ENCODE measurements at places on chromosomes 5 and 9. TPM values are rescaled to one million over a fixed set of nuclear protein-coding genes. Genes with fewer than 3 reads are reported as not detected.
A peak's percentile ranks its signal among the peaks of the same experiment; 100 is the strongest.

- H3K27me3 ChIP-seq, result 0 out of 2 replicates have a peak, but pooled peaks cover 3% of the 10 kb centered on the region
- H3K4me1 ChIP-seq, result no peaks in the 10 kb centered on the region
- no peak overlapping the region for H3K27ac ChIP-seq
Measured at GRCh38 chr5:152355061-152355460, 50.0 kb downstream of the NMUR2 start.

- H3K4me3 ChIP-seq, result no peak overlapping the region
- H3K36me3 ChIP-seq, result no peaks in the 10 kb centered on the region
- H3K4me1 ChIP-seq, result no peaks in the 10 kb centered on the region
- DNase-seq, result peak; percentile 27
- H3K27me3 ChIP-seq, result no peaks in the 10 kb centered on the region
- H3K27ac ChIP-seq, result no peak overlapping the region
Measured at GRCh38 chr5:108238936-108239887, 142.7 kb downstream of the FBXL17 start.

DNA sequence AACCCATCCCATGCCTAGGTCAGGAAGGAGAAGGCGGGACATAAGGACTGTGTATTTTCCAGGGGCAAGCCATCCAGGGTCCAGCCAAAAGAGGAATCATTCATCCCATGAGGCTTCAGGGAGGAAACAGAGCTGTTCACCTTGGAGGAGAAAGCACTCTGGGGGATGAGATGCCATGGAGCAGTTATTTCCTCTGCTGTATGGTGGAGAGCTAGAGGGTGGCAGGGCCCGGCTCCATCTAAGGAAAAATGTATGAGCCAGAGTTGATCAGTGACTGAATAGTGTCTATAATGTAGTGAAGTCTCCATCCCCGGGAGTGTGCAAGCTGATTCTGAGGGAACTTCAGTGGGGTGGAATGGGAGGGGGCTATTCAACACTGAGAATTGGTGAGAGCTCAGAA lies 8.0 kb downstream of the ENHO start:
- H3K27ac ChIP-seq, result no peak overlapping the region
- H3K36me3 ChIP-seq, result no peaks in the 10 kb centered on the region
- no peaks in the 10 kb centered on the region for H3K27me3 ChIP-seq
- no peak overlapping the region for H3K4me3 ChIP-seq
- no peak for DNase-seq

GRCh38 chr9:2800394-2801179 lies 43.3 kb downstream of the PUM3 start:
- no peak for DNase-seq
- no peak overlapping the region for H3K4me3 ChIP-seq
- no peaks in the 10 kb centered on the region for H3K27me3 ChIP-seq
- H3K36me3 ChIP-seq, result peaks cover 57% of the 10 kb centered on the region
- H3K27ac ChIP-seq, result no peak overlapping the region

- H3K27ac ChIP-seq, result no peak overlapping the region
- H3K27me3 ChIP-seq, result no peaks in the 10 kb centered on the region
- peak overlapping the region; percentile 82 for H3K4me3 ChIP-seq
- DNase-seq, result peak; percentile 54
- H3K36me3 ChIP-seq, result no peaks in the 10 kb centered on the region
- H3K4me1 ChIP-seq, result peaks cover 14% of the 10 kb centered on the region
Measured at GRCh38 chr9:34375901-34376595, 650 bp downstream of the MYORG start.

Gene CLIC3
- total RNA-seq, result 1.4 TPM

GRCh38 chr5:73625944-73626811 lies at the start of gene ARHGEF28:
ARHGEF28 (plus strand) TSS chr5:73626196; CDS start chr5:73684852, 58,656 bp downstream.
- no peaks in the 10 kb centered on the region for H3K36me3 ChIP-seq
- H3K27ac ChIP-seq, result peak within 1 kb of the TSS; percentile 66
- peak within 1 kb of the TSS; percentile 96 for H3K4me3 ChIP-seq
- H3K4me1 ChIP-seq, result peaks cover 30% of the 10 kb centered on the region
- H3K27me3 ChIP-seq, result no peaks in the 10 kb centered on the region

Gene CLK4
- total RNA-seq, result 11.3 TPM

Gene GPR150
- total RNA-seq, result not detected

Gene RASEF
- total RNA-seq, result 14.7 TPM

DNA sequence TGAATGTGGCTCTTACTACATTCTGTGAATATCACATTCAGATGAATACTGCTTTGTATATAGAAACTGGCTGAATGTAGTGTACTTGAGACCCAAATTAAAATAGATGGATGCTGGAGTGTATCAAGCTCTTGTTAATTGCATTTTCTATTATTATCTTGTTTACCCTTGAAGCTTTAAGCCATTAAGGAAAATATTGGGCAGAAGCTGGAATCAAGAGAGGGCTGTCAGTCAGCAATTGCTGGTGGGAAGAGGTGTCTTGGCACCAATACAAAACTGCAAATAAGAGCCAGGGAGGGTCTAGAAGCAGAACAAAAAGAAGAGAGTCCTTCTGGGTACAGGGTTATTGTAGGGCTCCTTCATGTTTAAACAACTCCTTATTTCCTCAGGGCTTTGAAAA lies 38.8 kb downstream of the MUSK start:
- no peaks in the 10 kb centered on the region for H3K27me3 ChIP-seq
- no peak overlapping the region for H3K27ac ChIP-seq
- no peaks in the 10 kb centered on the region for H3K36me3 ChIP-seq
- H3K4me1 ChIP-seq, result no peaks in the 10 kb centered on the region
- DNase-seq, result no peak

GRCh38 chr5:38210676-38211353 lies 47.5 kb upstream of the EGFLAM start:
- H3K27me3 ChIP-seq, result peaks cover 45% of the 10 kb centered on the region
- H3K4me3 ChIP-seq, result no peak overlapping the region
- H3K36me3 ChIP-seq, result no peaks in the 10 kb centered on the region
- H3K27ac ChIP-seq, result no peak overlapping the region

- H3K4me3 ChIP-seq, result no peak overlapping the region
- H3K27me3 ChIP-seq, result no peaks in the 10 kb centered on the region
- H3K36me3 ChIP-seq, result no peaks in the 10 kb centered on the region
- H3K4me1 ChIP-seq, result peaks cover 8% of the 10 kb centered on the region
Measured at GRCh38 chr5:9183992-9184391, 361.9 kb downstream of the SEMA5A start.

DNA sequence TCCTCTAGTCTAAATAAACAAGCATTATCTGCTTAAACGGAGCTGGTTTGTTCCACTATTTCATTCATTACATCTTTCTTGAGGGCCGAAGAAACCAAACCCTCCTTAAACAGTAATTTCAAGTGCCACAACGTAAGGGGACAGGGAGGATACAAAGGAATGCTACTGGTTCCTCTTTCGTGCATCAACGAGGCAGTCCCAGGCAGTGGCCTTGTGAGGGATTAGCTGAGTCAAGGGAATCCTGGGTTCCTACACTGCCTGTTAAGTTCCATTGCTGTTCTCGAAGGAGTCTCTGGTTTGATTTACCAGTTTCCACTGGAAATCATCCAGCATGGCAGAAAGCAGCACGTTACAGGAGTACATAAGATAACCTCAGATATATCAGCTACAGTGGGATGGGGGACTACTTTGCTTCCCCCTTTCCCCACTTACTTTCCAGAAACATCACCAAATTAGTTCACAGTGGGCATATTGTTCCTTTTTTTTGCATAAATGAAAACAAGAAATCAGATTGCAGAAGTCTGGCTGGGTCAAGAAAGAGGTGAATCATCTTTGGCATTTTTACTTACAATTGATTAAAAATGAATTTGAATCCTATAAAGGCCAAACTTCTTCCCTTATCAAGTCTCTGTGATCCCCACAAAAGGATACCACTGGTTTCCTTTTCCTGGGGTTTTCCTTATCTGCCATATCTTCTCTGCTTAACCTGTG lies 2.5 kb upstream of the RANBP3L start:
- no peak overlapping the region for H3K4me3 ChIP-seq
- H3K27me3 ChIP-seq, result peaks cover 11% of the 10 kb centered on the region
- no peak for DNase-seq
- no peak overlapping the region for H3K27ac ChIP-seq
- H3K36me3 ChIP-seq, result no peaks in the 10 kb centered on the region
- H3K4me1 ChIP-seq, result peaks cover 28% of the 10 kb centered on the region

DNA sequence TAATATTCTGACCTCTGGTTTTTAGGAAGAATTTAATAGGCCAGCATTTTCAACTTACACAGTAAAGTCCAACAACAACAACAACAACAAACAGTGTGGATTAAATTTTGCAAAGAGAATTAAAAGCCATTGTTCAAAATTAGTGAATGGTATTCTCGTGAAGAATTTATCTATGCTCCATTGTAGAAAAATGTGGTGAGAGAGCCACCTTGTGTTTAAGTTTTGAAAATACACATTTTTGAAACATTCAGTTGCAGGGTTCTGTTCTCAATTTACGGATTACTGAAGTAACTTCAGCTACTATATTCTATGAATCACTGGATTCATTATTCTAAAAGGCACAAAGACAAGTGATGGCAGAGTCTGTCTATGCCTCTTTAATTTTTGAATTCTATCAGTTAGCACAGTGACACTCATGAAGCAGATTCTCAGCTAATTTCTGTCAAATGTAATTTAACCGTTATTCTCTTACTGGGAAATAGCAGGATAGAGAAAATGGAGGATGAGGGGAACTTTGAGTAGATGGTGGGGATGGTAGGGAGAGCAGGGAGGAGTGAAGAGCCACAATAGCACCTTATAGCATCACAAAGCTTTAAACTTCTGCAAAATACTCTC lies 11.0 kb downstream of the CCDC152 start:
- H3K27ac ChIP-seq, result no peak overlapping the region
- no peaks in the 10 kb centered on the region for H3K27me3 ChIP-seq
- H3K4me1 ChIP-seq, result peaks cover 16% of the 10 kb centered on the region
- no peaks in the 10 kb centered on the region for H3K36me3 ChIP-seq
- DNase-seq, result peak; percentile 74

DNA sequence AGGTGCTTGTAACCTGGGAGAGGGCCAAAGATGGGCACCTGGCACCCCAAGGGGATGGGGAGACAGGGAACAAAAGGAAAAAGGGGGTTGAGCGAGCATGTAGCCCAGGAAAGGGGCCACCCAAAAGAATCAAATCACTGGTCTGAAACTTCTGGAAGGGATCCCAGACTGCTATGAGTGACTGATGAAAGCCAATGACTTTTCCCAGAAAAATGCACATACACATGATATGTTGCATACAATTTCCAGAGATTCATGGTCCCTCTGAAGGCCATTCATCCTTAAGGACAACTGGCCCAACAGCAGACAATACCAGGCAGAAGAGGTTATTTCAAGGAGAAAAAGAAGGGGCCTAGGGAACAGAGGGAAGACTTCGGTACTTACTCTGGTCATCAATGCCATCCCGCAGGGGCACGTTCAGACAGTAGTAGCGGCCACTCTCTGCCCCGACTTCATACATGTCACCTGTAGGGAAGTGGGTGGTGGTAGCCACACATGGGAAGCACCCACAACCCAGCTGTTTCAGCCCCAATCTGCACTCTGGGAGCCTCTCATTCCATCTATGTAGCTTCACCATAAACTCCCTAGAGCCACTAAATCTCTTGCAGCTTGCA lies 8.4 kb downstream of the HDAC3 start:
- H3K36me3 ChIP-seq, result peaks cover 4% of the 10 kb centered on the region
- H3K27me3 ChIP-seq, result no peaks in the 10 kb centered on the region
- H3K4me3 ChIP-seq, result no peak overlapping the region
- no peak overlapping the region for H3K27ac ChIP-seq
- DNase-seq, result no peak

DNA sequence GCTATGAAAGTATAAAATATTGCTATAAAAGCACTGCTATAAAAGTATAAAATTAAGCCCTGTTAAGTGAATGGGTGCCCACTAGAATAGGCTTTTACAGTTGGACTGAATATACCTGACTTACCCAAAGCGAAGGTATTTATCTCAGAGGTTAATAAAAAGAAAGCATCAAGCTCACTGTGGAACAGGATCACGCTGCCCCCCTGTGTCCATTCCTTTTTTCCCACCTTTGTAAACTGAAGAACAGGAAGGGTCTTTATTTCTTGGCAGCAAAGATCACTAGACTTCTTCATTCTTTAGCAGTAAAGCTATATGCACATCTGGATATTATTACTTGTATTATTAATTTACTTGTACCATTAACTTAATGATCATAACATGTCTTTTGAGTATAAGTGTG lies 22.1 kb upstream of the PLPP6 start:
- no peaks in the 10 kb centered on the region for H3K4me1 ChIP-seq
- H3K27me3 ChIP-seq, result no peaks in the 10 kb centered on the region
- H3K36me3 ChIP-seq, result no peaks in the 10 kb centered on the region
- H3K4me3 ChIP-seq, result no peak overlapping the region
- no peak overlapping the region for H3K27ac ChIP-seq

Gene ARL10
- 0.15 TPM for total RNA-seq

Gene POC5
- total RNA-seq, result 8.1 TPM

DNA sequence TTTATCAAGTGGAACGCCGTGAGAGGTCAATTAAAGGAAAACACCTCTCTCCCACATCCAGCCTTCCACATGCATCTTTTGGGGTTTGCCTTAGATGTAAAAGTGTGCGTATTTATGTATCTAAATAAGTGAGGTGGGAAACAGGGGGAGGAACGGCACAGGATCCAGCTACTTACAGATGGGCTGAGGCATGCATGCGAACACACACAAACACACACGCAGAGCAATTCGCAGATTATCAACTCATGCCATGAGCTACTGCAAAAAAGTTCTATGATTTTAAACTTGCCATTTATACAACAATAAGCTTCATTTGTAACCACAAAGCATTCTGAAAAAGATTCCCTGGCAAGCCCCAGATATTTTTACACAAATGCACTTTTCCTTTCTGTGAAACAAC lies 242.1 kb downstream of the BNC2 start:
- no peak overlapping the region for H3K4me3 ChIP-seq
- H3K36me3 ChIP-seq, result no peaks in the 10 kb centered on the region
- H3K4me1 ChIP-seq, result peaks cover 23% of the 10 kb centered on the region
- no peaks in the 10 kb centered on the region for H3K27me3 ChIP-seq
- no peak for DNase-seq

Gene FBLL1
- total RNA-seq, result 0.07 TPM

DNA sequence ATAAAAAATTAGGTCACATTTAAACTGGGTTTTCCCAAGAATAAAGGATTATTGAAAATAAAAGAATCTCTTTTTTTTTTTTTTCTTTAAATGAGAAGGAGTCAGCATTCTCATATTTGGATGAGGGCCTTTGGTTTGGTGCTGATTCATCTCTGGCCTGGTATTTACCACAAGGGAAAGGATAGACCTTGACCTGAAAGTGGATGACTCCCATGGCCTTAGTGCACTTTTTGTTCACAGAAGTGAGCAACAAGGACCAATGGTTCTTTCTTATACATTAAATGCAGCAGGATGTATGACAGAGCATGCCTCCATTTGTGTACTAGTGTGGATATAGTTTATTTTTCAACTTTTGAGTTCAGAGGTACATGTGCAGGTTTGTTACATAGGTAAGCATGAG lies 6.9 kb downstream of the YTHDC2 start:
- H3K4me1 ChIP-seq, result peaks cover 5% of the 10 kb centered on the region
- no peak overlapping the region for H3K4me3 ChIP-seq
- no peak for DNase-seq
- H3K27me3 ChIP-seq, result no peaks in the 10 kb centered on the region
- no peak overlapping the region for H3K27ac ChIP-seq
- H3K36me3 ChIP-seq, result peaks cover 7% of the 10 kb centered on the region

DNA sequence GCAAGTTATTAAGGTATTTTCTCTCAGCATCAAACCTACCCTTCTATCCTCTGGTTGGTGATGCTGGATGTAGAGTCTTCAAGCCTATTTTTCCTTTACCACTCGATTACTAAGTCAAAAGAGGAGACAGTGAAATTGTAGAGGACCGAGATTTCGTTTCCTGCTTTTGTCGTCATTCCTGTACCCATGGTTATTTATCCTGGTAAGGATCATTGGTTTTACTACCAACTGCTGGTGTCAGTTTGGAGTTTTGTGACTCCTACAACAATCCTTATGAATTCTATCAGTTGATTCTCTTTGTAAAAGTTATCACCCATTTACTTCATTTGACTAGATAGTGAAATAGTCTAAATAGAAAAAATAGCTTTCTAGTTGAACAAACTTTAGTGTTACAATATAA lies 2028.2 kb upstream of the ACO1 start:
- DNase-seq, result no peak
- H3K4me1 ChIP-seq, result no peaks in the 10 kb centered on the region
- H3K27ac ChIP-seq, result no peak overlapping the region
- no peak overlapping the region for H3K4me3 ChIP-seq
- no peaks in the 10 kb centered on the region for H3K27me3 ChIP-seq

Measured in PC-3 (cell line).